ENCODE measurements at places on chromosomes 3 and 15.

DNA sequence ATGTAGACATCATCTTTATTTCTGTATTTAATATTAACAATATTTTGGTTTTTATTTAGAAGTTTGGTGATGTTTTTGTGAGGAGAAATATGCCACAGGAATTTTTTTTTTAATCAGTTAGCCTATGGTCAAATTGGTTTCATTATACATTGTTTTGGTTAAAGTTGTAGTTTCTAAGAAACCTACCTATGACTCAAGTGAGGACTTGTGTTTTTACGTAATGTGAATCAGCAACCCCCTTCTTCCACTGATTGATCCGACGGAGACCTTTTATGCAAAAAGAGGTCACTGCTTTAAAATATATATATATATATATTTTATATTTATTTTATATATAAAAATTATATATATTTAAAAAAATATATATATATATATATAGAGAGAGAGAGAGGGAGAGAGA is 698.1 kb downstream of the FHIT start:
- DNase-seq: no peak

DNA sequence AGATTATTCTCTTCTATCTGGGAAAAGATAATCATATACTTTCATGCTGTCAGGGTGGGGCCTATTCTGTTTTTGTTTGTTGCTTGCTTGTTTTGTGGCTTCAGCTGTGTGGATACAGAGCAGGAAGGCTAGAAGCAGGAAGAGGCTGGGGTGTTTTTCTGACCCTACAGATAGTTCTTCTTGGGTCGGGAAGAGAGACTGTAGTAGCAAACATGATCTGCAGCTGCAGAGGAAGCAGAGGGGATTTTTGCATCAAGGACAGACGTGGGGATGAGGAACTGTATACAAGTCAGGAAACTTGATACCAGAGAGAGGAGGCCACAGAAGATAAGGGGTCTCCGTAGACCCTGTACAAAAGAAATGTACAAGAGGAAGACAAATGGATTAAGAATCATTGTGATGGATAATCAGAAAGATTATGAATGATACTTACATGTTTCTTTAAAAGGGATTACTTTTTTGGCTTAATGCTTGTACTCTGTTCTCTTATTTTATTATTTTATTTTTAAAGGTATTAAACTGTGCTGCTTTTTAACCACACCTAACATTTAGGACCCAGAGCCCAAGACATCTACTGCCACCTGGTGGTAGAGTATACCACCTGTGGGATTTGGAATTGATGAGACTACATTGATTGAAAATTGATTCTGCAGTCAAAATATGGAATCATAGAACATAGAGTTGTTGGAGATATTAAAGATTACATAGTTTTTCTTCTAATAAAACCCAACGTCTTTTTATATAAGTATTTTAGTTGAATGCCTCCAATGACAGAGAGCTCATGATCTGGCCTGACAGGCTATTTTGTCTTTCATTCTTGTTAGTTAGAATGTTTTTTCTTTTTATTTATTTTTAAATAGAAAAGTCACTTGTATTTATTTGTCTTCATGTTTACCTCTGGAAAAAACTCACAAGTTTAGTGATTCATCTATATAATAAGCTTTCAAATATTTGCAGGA is 87.3 kb upstream of the ROPN1 start:
- DNase-seq: no peak

GRCh38 chr15:78127882-78128281 is 3.4 kb downstream of the CIB2 start:
- DNase-seq: no peak

DNA sequence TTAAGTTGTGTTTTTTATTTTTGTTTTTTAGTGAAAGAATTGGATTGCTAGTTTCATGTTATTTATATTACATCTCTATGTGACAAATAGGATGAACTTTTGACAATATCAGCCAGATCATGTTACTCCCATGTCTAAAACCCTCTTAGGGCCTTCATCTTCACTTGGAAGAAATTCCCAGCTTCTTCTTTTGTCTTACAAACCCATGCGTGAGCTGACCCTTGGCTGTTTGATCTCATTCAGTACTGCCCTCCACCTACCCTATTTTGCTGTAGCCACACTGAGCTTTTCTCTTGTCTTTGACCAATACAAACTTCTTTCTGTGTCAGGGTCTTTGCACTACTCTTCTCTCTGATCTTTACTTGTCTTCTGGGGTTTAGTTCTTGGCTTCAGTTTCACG is 37.0 kb downstream of the RBM6 start:
- no peak for DNase-seq

Data from activated naive CD4-positive, alpha-beta T cell (primary cell).